ENCODE measurements at places on chromosomes 13 and 19. TPM values are rescaled to one million over a fixed set of nuclear protein-coding genes. Genes with fewer than 3 reads are reported as not detected.

DNA sequence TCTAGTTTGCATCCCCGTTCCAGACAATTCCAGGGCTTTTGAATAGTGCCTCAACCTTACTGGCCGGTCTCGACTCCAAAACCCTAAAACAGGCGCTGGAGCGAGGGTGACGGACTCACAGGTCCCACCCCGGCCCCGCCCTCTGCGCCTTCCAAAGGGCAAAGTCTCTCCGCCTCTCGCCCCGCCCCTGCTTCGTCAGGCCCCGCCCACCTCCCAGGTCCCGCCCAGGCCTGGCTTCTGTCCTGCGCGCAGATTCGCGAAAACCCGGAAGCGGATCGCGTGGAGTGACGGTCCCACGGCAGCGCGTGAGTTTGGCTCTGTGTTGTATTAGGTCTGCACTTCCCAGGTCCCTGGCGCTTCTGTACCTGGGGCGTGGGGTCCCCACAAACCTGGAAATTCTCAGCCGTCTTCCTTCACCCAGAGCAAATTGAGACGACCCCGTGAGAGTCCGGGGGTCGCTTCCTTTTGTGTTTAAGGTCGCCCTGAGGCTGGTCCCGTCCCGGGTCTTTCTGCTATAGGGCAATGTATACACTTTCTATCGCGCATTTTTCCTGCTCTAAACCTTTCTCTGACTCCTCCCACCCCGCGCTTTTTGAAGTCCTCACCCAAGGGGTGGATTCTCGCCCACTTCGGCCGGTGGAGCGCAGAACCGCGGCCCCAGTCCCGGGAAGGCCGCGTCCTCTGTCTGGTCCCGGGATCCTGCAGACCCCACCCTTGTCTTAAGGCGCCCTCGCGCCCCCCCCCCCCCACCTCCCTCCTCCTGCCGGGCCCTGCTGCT is at the start of gene ZNF813:
TSS of gene ZNF813 (plus strand) at position 249 of the 778 bp plus-strand sequence. CDS start 16,090 bp downstream, outside the sequence.
- DNase-seq, result peak; percentile 89

- no peak for DNase-seq
Observed at GRCh38 chr19:45179072-45179891, 698 bp downstream of the BLOC1S3 start.

Gene RPS5
- total RNA-seq, result 945 TPM

DNA sequence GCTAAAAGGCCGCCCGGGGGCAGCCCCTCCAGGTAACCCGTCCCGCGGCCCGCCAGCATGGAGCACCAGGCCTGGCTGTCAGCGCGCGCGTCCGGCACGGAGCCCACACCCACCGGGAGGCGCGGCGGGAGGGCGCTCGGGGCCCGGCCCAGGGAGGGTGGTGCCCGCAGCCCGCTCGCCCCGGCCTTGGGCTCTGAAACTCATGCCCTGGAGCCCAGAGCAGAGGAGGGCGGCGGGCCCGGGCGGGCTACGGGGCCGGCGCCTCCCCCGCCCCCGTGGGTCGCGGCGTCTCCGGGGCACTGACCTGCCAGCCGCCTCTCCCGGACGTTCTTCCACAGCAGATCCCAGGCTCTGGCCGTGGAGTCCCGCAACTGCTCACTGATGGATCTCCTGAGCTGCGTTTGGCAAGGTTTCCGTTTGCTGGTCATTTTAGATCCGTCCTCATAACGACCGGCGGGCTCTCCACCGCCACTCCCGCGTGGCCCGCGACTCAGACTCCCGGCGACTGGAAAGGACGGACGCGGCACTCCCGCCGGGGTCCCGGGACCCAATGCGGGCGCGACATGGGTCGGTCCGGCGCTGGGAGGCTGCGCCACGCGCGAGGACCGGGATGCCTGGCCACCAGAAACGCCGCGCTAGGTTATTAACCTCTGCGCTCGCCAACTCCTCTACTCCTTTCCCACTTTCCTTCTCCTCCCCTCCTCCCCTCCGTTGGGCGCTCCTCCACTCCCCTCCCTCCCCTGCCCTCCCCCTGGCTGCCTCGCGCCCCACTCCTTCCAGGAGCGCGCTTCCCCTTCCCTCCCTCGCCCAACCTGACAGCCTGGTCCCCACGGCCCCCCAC is 64.7 kb upstream of the STARD13 start:
- DNase-seq, result peak; percentile 49

DNA sequence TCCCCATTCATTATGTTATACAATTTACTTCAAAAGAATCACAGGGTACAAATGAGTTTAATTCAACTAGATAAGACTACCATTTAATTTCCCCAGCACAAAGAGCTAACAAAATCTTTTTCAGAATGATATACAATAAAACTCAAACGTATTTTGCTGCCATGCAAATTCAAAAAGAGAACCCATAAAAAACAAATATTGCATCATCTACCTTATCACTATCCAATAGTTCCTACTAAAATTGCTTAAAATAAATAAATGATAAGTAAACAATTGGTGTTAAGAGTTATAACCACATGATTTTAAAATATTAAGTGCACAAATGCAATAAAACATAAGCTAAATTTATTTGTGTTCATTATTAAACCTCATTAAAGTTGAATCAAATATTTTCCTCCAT is 919.4 kb downstream of the SLITRK5 start:
- DNase-seq, result no peak

Gene SYCN
- not detected for total RNA-seq

GRCh38 chr19:17754634-17755442 is 3.6 kb downstream of the FCHO1 start:
- DNase-seq, result no peak

All from endothelial cell of umbilical vein (primary cell).